ENCODE measurements at places on chromosomes 1 and 21. TPM values are rescaled to one million over a fixed set of nuclear protein-coding genes. Genes with fewer than 3 reads are reported as not detected.
A peak's percentile ranks its signal among the peaks of the same experiment; 100 is the strongest.

GRCh38 chr21:46117586-46118315 lies 19.8 kb downstream of the COL6A2 start:
- no peak for DNase-seq

GRCh38 chr1:101959456-101959855 lies 37.3 kb downstream of the OLFM3 start:
- no peak for DNase-seq

The DNAH14 gene
- total RNA-seq: 53.7 TPM

The RGS8 gene
- 14.2 TPM for total RNA-seq

DNA sequence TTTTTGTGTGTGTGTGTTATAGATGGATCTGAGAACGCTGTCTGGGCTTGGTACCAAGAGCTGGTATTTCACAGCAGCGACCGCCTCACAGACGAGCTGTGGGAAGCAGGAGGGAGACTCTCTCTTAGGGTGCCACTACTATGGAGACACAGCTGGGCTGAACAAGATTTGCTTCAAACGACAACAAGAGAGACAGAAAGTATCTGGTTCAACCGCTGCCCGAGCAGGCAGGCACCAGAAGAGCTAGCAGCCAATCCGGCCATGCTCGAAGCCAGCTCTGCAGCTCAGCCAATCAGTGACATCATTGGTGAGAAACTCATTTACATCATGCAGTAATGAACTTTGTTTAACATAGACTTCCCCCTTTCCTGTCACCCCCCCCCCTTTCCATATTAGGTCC lies 341.3 kb downstream of the USP25 start:
- DNase-seq: no peak

The C4BPB gene
- not detected for total RNA-seq

DNA sequence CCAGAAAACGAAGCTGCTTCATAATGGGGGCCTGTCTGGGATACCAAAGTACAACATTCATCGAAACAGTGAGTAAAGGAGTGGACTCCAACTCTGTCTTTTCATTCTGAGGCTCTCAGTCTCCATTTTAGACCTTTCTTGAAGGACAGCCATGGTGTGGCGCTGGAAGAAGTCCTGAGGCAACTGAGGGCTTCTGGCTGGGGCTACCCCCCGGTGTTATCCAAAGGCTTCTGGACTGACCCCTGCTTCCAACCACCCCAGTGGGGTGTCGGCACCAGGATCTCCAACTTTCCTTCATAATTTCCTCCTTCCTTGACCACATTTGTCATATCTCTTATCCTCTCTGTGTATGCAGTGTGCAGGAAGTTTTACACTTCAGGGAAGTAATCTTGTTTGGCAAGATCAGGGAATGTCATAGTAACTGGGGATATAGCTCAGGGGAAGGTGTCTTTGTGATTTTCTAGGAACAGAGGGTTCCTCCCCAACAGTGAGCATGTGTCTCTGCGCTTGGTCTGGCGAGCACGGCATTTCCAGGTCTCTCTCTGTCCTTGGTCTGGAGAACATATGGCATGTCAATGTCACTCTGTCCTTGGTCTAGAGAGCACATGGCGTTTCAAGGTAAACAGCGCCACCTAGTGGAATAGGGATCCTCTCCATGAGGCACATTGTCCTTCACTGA lies 19.4 kb upstream of the BSDC1 start:
- DNase-seq: peak; percentile 58

The LRRN2 gene
- total RNA-seq: 20.6 TPM

- peak; percentile 92 for DNase-seq
These were observed 30.9 kb downstream of the WNT3A start for GRCh38 chr1:228037401-228038386.

The CHODL gene
- 15.8 TPM for total RNA-seq

GRCh38 chr1:98454666-98455065 lies 206.9 kb upstream of the SNX7 start:
- DNase-seq: no peak

DNA sequence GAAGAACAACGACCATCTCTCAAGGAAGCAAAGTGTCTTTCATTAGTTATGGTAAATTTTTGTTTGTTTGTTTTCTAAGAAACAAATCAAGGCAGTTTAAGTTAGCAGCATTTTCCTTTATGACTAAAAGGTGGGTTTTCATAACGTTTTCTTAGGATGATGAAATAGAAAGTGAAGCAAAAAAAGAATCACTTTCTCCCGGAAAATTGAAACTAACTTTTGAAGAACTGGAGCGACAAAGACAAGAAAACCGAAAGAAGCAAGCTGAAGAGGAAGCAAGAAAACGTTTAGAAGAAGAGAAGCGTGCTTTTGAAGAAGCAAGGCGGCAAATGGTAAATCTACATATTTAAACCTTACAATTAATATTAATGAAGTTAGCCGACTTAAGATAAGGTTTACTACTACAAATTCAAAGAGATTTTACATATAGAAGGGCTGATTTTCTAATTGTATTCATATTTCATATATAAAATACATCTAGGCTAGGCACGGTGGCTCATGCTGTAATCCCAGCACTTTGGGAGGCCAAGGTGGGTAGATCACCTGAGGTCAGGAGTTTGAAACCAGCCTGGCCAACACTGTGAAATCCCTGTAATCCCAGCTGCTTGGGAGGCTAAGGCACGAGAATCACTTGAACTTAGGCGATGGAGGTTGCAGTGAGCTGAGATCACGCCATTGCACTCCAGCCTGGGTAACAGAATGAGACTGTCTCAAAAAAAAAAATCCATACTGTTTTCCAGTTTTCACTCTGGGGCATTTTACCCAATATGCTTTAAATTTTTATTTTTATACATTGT lies 38.3 kb downstream of the NEXN start:
- no peak for DNase-seq

The CHIA gene
- total RNA-seq: not detected

Measured in H7 (cell line).